ENCODE measurements at places on chromosomes 6 and 20.

DNA sequence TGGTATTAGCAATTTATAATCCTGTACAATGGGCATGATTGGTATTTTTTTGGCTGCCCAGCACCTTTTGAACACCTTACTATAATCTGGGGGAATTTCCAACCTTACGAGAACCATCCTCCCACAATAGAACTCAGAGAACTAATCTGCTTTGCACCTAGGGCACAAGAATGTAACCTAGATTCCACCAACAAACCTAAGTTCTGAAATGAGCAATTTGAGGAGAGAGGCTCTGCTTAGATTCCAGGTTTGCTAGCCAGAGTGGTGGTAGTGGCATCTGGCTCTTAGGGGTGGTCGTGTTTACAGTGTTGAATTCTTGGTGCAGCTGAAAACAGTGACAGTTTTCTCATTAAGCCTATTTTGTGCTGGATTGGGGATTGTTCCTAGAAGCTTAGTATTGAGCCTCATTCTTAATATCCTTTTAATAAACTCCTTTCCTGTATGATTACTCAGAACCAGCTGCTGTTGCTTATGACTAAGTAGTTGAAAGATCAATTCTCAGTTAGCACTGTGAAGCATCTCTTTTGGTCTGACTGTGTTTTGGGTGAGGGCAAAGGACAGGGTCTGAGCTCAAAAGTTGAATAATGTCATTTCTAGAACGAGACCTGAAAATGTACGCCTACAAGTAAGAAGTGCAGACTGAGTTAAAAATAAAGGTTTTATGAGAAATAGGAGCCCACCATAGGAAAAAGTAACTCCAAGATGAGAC lies 385.6 kb downstream of the CDKAL1 start:
- DNase-seq, result no peak

DNA sequence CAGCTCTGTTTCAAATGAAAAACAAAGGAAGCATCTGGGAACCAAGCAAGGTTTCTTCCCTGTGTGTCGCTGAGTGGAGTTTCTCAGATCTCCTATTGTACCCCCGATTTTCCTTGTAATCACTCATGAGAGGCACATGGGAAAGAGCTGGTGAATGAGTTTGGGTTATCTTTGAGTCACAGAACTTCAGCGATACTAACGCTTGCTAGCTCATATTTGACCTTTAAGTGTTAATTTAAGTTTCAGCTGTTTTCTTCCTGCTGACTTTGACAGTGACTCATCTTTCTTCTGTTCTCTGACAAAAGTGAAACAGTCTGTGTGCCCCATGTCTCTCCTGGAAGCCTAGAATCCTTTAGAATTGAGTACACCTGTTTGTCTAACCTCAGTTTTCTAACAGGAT lies 261.1 kb upstream of the RGS17 start:
- DNase-seq, result no peak

DNA sequence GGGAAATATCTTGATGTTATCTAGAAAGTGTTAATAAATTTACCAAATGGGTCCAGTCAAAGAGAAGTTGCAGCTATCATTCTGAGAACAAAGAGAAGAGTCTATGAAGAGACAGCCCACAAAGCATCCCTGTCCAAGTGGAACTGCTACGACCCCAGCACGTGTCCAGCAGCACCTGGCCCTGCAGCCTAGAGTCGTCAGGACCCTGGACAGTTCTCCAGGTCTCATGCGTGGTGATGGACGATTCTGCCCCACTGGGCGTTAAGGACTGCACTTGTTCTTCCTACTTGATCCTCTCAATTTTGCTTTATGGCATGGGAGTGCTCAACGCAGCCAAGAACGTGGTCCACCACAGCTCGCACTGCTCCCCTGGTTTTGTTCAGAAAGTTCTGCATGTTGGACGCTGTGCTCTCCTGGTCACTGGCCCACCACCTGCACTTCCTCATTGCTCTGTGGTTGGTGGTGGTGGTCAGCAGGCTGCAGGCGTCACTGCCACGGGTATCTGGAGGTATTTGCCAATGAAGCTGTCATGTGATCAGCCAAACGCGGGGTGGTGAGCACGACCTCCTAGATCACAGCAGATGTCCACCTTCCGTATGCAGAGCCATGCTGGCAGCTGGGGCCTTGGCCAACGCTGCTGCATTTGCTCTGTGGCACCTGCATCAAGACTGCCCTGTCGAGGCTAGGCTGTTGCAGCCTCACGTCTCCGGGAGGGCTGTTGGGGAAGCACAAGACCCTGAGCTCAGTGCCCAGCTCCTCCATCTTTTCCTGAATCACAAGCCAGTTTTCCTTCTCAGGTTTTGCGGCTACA lies 356.4 kb downstream of the CDH4 start:
- no peak for DNase-seq

DNA sequence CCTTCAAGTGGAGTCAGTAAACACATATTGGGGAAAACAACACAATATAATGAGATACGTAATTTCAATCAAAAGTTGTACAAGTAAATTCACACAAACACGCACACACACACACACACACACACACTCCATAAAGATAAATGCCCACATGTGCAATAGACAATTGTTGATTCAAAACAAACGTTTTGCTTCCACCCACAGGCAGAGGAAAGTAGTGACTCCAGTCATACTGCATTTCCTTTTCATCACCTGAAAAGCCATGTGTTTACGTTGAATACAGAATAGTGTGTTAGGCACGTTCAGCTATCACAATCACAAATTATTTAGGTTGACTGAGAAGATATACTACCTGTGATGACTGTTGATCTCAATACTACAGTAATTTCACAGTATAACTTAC lies 443.8 kb upstream of the MANEA start:
- DNase-seq, result no peak

DNA sequence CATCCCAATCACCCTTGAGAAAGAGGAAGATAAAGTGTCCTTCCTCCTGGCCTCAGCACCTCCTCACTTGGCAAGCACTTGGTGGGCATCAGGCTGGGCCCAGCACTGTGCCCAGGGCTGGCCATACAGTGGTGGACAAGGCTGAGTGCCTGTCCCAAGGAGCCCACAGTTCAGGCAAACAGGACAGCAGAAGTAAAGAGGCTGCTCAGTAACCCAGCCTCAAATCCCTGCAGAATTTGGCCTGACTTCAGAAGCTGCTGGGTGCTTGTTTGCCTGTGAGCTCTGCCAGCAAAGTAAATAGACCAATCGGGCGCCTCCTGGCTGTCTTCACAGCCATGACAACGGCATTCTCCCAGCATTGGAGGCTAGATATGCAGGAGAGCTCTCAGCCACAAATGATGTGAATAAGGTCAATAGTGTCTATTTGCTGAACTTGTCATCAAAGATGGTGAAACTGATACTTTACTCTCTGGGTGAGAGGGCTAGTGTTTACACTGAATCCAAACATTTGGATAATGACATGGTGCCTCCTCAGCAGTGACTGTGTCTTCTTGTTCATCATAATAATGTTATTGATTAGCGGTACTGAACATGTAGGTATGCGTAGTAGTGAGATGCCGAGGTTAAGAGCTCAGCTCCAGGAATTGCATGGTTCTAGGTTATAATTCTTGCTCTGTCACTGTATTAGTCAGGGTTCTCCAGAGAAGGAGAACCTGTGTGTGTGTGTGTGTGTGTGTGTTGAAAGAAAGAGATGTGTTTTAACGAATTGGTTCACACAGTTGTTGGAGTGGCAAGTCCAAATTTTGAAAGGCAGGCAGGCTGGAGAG lies 36.9 kb upstream of the FANCE start:
- DNase-seq, result no peak

- no peak for DNase-seq
Measured at GRCh38 chr6:5020142-5020541, 16.3 kb upstream of the RPP40 start.

DNA sequence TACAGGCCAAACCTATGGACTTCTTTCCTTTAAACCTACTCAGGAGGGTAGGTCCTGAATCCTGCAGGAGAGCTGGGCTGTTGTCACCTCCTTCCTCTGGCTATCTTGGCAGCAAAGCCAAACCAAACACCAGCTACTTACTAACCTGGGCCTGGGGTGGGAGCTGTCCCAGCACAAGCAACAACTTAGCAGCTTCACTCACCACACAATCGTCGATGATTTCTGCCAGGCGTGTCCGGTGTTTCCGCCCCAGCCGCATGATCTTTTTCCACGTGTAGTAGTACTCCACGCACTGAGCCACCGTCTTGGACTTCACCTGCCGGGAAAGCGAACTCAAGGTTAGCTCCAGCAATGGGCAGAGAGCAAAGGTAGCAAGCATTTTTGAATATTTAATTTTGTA lies 25.4 kb upstream of the MRPS10 start:
- DNase-seq, result no peak

DNA sequence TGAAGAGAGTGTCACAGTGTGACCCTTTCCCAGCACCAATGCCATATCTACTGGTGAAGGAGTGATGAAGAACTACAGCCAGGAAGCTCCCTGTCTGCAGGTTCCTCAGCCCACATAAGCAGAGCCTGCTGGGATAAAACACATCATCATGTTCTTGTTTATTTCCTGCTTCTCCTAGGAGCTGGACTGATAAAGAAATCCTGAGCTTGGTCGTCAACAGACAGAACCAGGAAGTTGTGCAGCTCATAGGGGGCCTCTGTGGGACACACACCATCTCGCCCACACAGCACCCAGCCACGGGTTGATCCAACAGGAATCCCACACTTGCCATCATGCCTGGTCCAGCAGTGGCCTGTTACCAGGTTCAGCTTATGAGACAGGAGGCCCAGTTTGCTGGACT lies 2.8 kb upstream of the CSTL1 start:
- no peak for DNase-seq

DNA sequence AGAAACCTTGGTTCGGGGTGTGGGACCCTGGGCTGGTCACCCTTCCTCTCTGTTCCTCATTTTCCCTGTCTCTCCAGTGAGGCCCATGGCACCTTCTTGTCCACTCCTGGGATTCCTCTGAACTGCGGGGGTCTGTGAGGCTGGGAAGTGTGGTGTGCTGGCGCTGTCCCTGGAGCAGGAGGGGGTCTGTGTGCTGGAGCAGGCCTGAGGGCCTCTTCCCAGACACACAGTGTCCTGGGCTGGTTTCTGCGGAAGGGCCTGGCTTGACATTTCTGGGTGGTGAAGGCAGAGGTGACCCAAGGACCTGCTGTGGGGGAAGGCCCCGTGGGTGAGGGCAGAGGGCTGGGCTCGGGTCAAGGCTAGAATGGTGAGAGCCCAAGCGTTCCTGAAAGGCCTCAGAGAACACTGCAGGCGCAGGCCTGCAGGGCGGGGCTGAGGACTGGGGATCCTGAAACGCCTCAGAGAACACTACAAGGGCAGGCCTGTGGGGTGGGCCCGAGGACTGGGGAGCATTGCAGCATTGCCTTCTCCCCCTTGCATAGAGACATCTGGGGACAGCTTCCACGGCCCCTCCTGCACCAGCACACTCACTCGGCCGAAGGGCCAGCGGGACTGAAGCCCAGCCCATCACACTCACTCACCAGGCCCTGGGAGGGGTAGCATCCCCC lies 10.6 kb upstream of the BAK1 start:
- DNase-seq, result no peak

GRCh38 chr20:50409495-50409894 lies 100.7 kb upstream of the PTPN1 start:
- DNase-seq, result no peak

DNA sequence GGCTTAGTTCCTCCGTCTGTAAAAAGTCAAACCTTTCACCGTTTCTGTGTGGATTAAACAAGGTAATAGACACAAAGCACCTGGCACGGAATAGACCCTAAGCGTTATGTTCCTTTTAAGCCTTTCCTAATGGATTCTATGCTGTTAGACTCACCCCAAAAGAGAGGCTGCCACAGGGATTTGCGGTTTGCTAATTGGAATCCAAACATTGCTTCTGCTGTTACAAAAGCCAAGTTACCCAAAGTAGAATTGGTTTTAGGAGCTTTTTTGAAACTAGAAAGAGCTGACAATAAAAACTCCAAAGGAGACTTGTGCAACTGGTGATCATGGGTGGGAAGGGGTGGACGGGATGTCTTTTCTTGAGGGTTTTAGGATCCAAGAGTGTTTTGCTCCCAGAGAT lies 178.0 kb downstream of the BMP7 start:
- DNase-seq, result no peak

DNA sequence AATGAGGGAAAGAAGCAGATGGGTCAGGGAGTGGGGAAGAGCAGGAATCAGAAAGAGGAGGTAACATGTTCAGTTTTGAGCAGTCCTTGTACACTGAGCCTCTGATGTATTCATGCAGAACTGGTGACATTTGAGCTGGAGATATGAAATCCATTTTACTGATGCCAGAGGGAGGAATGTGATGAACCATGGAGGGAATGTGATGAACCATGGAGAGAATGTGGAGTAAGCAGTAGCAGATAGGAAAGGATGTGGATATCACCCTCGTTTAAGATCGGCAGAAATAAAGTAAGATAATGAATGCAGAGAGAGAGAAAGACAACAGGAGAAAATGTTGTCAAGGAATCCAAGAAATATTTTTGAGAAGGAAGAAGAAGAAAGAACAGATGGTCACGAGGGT lies 231.6 kb downstream of the TBXT start:
- DNase-seq, result no peak

- no peak for DNase-seq
Measured at GRCh38 chr20:63183422-63184146, 32.3 kb downstream of the YTHDF1 start.

DNA sequence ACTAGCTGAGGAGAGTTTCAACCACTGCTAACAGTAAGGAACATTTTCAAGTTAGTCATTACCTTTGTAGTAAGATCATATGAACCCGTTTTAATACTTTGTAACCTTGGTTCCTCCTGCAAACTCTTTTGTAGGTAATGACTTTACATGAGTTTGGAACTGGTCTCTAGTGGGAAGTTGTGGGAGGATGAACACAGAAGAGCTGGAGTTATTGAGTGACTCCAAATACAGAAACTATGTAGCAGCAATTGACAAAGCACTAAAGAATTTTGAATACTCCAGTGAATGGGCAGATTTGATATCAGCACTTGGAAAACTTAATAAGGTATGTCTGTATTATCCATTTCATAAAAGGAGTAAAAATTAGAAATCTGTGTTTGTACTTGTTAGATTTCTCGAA lies 29.3 kb downstream of the DOP1A start:
- DNase-seq, result no peak

GRCh38 chr6:130945401-130945919 lies 117.6 kb downstream of the EPB41L2 start:
- no peak for DNase-seq

Measured in omental fat pad (tissue), 4 donors.